ENCODE measurements at places on chromosomes 6 and 20.

GRCh38 chr20:63618291-63618980 lies 8.5 kb downstream of the GMEB2 start:
- DNase-seq: no peak

DNA sequence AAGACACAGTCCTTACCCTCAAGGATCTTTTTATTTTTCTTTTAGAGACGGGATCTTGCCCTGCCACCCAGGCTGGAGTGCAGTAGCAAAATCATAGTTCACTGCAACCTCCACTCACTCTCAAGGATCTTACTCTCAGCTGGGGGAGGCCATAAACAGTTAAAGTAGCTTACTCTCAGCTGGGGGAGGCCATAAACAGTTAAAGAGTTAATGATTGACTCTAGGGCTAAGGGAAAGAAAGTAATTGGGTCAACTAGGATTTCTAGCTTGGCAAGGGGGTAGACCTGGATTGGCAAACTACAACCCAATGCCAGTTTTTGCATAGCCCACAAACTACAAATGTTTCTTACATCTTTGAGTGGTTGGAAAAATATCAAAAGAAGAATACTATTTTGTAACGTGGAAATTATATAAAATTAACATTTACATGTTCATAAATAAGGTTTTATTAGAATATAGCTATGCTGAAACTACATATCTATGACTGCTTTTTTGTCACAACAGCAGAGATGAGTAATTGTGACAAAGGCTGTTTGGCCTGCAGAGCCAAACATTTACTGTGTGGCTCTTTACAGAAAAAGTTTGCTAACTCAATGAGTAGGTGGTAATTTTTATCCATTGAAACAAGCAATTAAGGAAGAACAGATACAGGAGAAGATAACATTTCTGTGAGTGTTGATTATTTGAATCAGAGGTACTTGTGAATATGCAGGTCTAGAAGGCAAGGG lies 46.4 kb downstream of the PTPRA start:
- no peak for DNase-seq

GRCh38 chr6:165630544-165630953 lies 32.5 kb downstream of the PDE10A start:
- DNase-seq: no peak

- no peak for DNase-seq
Measured at GRCh38 chr6:110043366-110043994, 65.4 kb downstream of the GPR6 start.

GRCh38 chr6:107988570-107988969 lies 30.6 kb upstream of the SEC63 start:
- no peak for DNase-seq

GRCh38 chr20:32636283-32636682 lies 37.5 kb downstream of the C20orf203 start:
- no peak for DNase-seq

DNA sequence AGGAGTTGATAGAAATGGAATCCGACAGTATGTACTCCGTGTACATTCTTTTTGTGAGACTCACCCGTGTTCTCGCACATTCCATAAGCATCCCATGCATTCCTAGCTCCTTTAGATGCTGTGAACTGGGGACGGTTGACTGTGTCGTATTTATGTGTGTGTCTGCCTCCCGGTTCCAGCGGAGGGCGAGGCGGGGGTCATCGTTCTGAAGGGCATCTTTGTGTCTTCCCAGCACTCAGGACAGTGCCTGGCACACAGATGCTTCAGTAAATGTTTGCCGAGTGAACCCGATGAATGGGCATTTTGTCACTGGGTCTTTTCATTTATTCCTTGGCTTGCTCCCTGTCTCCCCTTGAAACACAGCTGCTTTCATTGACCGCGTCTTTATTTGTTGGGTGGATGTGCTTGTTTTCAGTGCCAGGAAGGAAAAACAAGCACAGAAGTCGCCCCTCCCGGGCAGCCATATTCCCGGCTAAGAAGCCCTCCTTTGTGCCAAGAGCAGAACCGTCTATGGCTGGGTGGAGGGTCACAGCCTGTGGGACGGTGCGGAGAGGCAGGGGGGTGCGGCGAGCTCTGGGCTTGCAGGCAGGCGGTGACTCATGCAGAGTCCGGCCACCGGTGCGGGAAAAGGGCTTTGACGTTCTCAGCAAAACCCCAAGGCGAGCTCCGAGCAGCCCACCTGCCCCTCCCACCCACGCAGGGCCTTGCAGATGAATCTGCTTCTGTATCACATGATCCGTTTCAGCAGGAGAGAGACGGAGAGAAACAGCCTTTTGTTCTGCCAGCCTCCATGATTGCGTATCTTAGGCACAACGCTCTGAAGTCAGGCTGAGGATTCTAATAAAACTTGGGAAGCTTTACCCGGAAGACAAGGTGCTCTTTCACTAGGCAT lies 11.2 kb upstream of the PSMG4 start:
- DNase-seq: peak; percentile 56

GRCh38 chr6:63799313-63799712 lies 163.7 kb downstream of the PHF3 start:
- DNase-seq: no peak

DNA sequence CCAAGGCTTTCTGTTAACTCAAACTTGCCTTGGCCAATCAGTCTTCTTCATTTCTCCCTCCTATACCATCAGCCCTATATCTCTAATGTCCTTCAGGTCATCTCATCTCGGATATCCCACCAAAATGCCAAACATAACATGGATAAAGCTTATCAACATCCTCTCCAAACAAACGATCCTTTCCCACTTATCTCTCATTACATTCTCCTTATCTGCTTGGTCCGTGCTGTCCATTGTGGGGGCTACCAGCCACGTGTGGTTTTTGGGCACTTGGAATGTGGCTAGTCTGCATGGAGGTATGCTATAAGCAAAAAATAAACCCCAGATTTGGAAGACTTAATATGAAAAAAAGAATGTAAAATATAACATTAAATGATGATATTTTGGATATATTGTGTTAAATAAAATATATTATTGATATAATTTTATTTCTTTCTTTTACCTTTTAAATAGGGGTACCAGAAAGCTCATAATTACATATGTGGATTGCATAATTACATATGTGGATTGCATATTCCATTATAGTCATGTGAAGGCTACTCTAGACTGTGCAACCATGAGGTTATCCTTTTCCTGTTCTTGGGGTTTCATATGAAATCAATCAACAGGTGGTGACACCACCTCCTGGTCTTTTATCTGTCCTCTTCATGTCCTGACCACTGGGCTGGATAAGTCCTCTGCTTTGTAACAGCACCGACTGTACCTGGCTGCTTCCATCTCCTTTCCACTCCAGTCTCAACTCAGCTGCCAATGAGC lies 123.0 kb downstream of the CD83 start:
- no peak for DNase-seq

Data from 8988T (cell line).